ENCODE measurements at places on chromosomes 16 and 17. TPM values are rescaled to one million over a fixed set of nuclear protein-coding genes. Genes with fewer than 3 reads are reported as not detected.
A peak's percentile ranks its signal among the peaks of the same experiment; 100 is the strongest.

SLC5A11 gene
- not detected for total RNA-seq

SP6 gene
- total RNA-seq: 7.9 TPM

ST6GALNAC1 gene
- total RNA-seq: 42.9 TPM

- peaks cover 7% of the 10 kb centered on the region for H3K36me3 ChIP-seq
- DNase-seq: peak; percentile 80
- peak overlapping the region; percentile 78 for H3K4me3 ChIP-seq
- H3K27me3 ChIP-seq: no peaks in the 10 kb centered on the region
Observed at GRCh38 chr16:67666032-67666551, 458 bp downstream of the ENKD1 start.

DNA sequence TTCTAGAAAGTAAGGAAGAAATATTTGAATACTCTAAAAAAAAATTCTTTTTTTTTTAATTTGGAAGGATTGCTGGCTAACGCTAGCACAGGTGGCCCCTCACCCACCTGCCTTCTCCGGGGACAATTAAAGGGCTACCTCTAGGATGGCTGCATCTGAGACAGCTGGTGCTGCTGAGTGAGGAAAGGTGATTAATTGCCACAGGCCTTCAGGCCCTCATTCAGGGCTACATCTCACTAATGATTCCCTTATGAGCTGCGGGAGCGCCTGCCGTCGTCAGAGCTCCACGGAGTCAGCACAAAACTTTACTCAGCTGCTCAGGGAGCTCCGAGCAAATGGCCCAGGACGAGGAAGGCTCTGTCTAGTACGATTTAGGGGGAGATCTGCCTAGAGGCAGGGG is 27.0 kb upstream of the AKTIP start:
- no peak overlapping the region for H3K4me3 ChIP-seq
- no peak overlapping the region for H3K27ac ChIP-seq
- no peaks in the 10 kb centered on the region for H3K36me3 ChIP-seq
- no peak for DNase-seq

DNA sequence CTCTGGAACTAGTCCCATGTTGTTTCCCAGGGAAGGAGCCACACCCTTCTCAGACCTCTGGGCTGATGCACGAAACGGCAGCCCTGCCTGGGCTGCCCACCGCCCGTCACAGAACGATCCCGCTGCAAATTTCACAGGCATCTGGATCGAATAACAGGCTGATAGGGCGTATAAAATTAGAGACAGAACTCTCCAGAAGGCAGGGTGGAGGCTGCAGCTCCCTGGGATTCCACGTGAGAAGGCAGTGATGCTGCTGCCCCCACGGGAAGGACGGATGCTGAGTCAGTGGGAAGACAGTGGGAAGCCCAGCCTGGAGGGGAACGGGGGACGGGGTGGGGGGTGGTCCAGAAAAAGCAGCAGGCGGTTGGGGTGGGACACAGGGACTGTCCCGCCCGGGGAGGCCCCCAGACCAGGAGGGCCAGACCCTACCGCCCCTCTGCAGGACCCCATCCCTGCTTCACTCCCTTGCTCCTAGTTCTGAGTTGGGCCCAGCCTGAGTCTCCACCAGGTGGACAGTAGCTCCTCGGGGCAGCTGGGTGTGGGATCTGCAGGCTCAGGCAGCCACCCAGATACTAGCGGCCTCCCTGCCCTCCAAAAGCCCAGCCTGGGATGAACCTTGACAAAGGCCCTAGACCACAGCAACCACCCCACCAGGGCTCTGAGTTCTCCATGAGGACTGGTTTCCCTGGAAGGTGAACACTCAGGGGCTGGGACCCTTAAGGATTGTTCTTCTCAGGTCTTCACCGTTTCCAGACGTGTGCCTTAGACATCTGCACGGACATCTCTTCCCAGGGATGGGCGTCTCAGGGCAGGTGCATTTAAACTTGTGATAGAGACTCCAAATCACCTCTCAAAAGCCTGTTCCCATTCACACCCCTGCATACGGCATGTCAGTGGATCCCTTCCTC is 117.8 kb downstream of the METRNL start:
- H3K27me3 ChIP-seq: peaks cover 8% of the 10 kb centered on the region
- H3K4me1 ChIP-seq: no peaks in the 10 kb centered on the region
- no peaks in the 10 kb centered on the region for H3K36me3 ChIP-seq
- no peak overlapping the region for H3K27ac ChIP-seq
- DNase-seq: no peak

- peaks cover 7% of the 10 kb centered on the region for H3K4me1 ChIP-seq
- no peak overlapping the region for H3K27ac ChIP-seq
- no peaks in the 10 kb centered on the region for H3K36me3 ChIP-seq
- no peak overlapping the region for H3K4me3 ChIP-seq
- no peak for DNase-seq
Observed at GRCh38 chr17:27951872-27952271, 58.7 kb upstream of the LYRM9 start.

GRCh38 chr17:56478836-56479447 is 114.6 kb upstream of the NOG start:
- no peak overlapping the region for H3K27ac ChIP-seq
- peak; percentile 11 for DNase-seq

GPRC5B gene
- total RNA-seq: 2.3 TPM

GRCh38 chr17:4648741-4649140 is 7.3 kb upstream of the ALOX15 start:
- no peaks in the 10 kb centered on the region for H3K27me3 ChIP-seq
- no peak overlapping the region for H3K27ac ChIP-seq
- no peak overlapping the region for H3K4me3 ChIP-seq
- no peaks in the 10 kb centered on the region for H3K4me1 ChIP-seq
- no peak for DNase-seq
- H3K36me3 ChIP-seq: no peaks in the 10 kb centered on the region

G6PC1 gene
- not detected for total RNA-seq

DNA sequence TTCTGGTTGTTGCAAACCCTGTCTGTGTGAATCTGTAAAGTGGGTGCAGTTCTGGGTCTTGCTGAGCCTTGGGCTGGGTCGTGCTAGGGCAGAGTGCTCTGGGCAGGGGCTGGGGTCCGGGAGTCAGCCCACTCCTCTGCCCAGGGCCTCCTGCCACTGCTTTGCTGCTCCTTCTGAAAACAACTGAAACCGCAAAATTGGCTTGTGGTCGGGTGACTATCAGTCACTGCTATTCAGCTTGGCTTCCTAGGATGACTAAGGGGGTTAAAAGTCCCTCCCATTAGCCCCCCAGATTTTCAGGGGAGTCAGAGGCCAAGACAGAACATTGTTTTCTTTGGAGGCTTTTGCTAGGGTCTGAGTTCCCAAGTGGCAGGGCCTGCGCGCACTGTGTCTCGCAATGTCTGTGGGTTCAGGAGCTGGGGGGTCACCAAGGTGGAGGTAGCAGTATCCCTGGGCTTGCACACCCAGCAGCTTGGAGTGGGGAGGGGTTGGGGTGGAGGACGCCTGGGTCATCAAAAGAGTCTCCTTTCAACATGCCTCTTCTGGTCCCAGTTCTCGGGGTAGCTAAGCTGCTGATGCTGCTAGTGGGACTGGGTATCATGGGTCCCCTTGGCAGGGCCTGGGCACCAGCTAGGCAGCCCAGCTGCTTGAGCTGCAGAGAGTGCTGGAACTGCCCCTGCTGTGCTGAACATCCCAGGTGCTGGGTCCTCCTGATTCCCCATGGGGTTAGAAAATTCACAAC is 13.5 kb upstream of the TBX21 start:
- H3K4me1 ChIP-seq: peaks cover 25% of the 10 kb centered on the region
- H3K4me3 ChIP-seq: no peak overlapping the region
- no peak overlapping the region for H3K27ac ChIP-seq
- peak; percentile 41 for DNase-seq

CACNA1G gene
- total RNA-seq: not detected

Data from K562 (cell line).